Activated T-cell treated with anti-CD3 and anti-CD28 coated beads for 1 hour (primary cell): ENCODE measurements at places on chromosomes 2 and 18.

- DNase-seq, result no peak
These were observed 117.6 kb upstream of the SPATS2L start for GRCh38 chr2:200188876-200189275.

DNA sequence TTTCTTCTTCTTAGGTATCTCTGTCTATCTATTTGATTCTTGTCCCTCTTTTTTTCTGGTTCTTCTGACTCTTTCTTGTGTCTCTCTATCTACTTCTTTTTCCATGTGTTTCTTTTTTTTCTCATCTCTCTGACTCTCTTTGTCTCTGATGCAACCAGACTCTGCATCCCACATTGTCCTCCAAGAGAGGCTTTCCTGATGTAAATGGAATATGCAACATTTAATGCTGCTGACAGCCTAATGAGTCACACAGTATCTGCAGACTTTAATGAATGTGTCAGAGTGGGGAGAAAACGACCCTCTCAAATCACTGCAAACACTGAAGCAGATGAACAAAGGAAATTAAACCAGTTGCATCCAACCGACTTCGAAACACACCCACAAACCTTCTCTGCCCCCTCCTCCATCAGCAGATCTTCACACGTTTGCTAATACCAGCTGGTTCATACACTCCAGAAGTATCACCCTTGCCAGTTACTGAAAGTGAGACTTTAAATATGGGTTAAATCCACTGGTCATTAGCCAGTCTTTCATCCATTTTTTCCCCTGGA lies 351.5 kb downstream of the TXNL1 start:
- DNase-seq, result no peak

- no peak for DNase-seq
These were observed 148.9 kb downstream of the TCF4 start for GRCh38 chr18:55439056-55439455.

GRCh38 chr2:128366713-128367511 lies 48.2 kb upstream of the HS6ST1 start:
- DNase-seq, result no peak

GRCh38 chr2:171592036-171592555 lies 69.8 kb downstream of the CYBRD1 start:
- DNase-seq, result no peak

- no peak for DNase-seq
These were observed 61.1 kb upstream of the ID2 start for GRCh38 chr2:8620611-8621382.
